K562 (cell line): ENCODE measurements at places on chromosomes 5 and 9. TPM values are rescaled to one million over a fixed set of nuclear protein-coding genes. Genes with fewer than 3 reads are reported as not detected.

DNA sequence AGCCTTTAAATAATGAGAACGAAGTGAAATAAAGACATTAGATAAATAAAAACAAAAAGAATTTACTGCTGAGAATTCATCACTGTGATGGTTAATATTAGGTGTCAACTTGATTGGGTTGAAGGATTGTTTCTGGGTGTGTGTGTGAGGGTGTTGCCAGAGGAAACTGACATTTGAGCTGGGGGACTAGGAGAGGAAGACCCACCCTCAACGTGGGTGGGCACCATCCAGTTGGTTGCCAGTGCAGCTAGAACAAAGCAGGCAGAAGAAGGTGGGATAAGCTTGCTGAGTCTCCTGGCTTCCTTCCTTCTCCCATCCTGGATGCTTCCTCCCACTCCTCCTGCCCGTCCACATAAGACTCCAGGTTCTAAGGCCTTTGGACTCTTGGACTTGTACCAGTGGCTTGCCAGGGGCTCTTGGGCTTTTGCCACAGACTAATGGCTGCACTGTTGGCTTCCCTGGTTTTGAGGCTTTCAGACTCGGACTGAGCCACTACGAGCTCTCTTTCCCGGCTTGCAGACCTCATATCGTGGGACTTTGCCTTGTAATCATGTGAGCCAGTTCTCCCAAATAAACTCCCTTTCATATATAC lies 43.7 kb upstream of the ABL1 start:
- DNase-seq = no peak

CLTB gene
- 54.7 and 69.0 TPM in 2 replicates for total RNA-seq

ZDHHC11B gene
- total RNA-seq = 0.16 TPM in 1 of 2 replicates, not detected in the other

DNA sequence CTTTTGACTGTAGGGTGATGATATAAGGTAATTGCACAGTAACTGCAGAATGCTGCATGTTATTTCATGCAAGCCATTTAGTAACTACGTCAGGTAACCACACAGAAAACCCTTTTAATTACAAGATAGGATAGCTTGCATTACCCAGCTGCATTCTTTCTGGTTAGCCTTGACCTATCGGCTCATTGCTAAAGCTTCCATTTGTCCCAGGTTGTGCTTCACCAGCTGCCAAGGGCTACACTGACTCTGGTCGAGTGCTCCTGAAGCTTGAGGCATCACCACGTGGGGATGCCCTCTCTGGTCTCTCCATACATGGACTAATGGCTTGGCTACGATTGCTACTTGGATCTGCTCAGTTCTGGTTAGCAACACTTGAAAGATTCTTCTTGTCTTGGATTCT lies 81.1 kb upstream of the SLC12A2 start:
- no peak for DNase-seq

GRCh38 chr9:83285445-83286225 lies 222.7 kb upstream of the RASEF start:
- DNase-seq = no peak

GRCh38 chr5:177103523-177104253 lies 17.0 kb downstream of the FGFR4 start:
- DNase-seq = no peak
